Mucosa of gallbladder (tissue), 1 donor: ENCODE measurements at places on chromosomes 4 and X.

DNA sequence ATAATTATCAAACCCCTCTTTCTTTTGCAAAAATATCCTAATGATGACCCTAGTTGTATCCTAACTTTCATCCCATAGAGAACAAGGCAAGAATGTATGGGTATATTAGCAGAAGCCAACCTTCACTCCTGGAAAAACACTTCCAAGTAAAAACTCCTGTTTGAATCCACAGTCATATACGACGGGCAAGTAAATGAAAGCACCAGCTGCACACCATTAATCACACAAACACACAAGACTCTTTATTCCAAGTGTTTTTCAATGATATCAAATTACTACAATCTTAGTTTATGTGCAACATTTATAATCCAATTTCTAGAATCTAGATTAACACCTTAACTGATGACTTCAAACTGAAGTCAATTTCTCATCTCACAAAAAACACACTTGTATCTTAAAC, 22.9 kb downstream of the ACSL4 start:
- DNase-seq: no peak

- DNase-seq: no peak
Measured at GRCh38 chrX:136215559-136215958, 35.6 kb downstream of the MAP7D3 start.

DNA sequence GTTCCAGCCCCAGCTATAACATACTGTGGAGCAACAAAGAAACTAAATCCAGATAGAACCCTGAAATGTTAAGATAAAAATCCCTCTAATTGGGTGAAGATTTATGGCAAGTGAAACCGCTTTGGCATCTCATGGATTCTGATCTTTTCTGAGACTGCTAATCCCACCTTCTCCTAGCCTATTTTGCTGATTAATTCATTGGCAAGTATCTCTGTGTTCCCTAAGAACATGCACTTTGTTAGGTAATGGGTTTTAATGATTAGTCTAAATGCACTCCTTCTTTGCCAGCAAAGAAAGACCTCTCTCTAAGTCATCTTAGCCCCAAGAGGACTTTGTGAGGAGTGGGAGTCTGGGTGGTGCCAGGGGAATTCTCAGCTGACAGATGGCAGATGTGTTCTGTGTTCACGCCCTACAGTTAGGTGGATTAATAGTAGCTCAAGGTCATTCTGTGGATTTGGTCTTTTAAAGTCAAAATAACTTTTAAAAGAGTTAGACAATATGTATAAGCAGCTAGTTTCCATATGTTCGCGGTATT, 171.3 kb downstream of the UNC5C start:
- no peak for DNase-seq

GRCh38 chr4:140222171-140222570, 68.2 kb upstream of the MAML3 start:
- no peak for DNase-seq

GRCh38 chrX:19870206-19870605, 17.2 kb downstream of the SH3KBP1 start:
- no peak for DNase-seq

GRCh38 chr4:42480281-42480680, 83.0 kb downstream of the SHISA3 start:
- no peak for DNase-seq

DNA sequence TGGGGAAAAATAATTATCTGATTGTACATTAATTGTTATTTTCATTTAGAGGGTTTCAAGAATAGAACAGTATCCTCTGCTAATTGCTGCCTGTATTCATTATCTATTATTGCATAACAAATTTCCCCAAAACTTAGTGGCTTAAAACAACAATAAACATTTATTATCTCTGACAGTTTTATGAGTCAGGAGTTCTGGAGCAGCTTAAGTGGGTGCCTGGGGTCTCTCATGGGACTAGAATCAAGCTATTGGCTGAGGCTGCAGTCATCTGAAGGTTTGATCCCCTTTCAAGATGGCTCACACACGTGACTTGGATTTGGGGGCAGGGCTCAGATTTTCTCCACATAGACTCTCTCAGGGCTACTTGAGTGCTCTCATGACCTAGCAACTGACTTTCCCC, 98.1 kb upstream of the JADE1 start:
- DNase-seq: no peak

GRCh38 chrX:96704629-96705028, 20.0 kb downstream of the DIAPH2 start:
- DNase-seq: no peak

DNA sequence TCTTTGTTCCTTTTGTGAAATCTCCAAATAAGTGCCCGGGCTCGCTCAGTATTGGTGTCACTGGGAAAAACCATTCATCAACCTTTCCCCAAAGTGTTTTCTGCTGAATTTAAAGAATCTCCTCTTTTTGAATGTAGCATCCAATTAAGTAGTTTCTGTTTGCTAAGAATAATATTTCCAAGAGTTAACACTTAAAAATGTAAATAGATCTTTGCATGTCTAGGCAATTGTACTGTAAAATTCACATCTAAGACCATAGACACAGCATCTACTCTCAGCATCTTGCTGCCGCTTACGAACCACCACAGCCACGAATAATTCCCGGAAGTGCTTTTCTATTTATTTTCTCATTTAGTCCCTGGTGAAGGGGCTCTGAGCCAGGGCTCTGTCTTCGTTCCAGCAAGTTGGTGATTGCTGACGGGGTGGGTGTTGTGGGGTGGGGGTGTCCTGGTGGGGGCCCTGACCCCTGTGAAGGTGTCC, 1.4 kb downstream of the NSG1 start:
- no peak for DNase-seq

DNA sequence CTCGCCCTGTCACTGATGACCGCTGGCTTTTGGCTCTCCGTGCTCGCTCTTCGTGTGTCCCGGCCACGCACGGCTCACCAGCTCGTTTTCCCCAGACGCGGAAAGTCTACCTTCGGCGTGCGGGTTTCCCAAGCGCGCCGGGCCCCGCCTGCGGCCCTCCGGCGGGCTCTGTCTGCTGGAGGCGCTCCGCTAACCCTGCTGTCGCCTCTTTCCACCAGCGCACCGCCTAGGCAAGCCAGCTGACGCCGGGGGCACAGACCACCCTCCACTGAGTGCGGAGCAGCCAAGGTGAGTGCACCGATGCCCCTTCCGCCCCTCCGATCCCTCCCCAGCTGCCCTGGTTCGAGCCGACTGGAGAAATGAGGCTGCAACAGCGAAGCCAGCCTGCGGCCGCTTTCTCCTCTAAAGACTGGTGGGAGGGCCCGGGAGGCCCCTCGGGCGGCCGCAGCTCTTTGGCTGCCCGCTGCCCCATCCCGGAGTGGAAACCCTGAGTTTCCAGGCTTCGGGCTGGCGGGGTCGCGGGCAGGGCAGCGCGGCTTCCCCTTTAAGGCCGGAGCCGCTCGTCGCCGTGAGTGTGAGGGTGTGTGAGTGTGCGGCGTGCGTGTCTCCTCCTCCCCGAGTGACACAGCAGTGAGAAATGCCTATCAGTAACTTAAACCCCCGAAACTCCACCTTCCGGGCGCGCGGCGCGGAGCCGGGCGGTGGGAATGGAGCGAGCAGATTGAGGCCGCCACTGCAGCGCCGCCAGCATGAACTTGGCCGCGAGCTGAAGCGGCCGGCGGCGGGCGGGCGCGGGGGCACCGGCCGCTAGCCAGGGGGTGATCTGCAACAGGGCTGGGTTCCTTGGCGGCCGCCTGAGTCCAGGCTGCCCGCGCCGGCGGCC, at the start of gene MAMLD1:
Gene MAMLD1 (plus strand): TSS at position 719 of the 883 bp plus-strand sequence. CDS start 82,200 bp downstream, outside the sequence.
- DNase-seq: peak; percentile 57

DNA sequence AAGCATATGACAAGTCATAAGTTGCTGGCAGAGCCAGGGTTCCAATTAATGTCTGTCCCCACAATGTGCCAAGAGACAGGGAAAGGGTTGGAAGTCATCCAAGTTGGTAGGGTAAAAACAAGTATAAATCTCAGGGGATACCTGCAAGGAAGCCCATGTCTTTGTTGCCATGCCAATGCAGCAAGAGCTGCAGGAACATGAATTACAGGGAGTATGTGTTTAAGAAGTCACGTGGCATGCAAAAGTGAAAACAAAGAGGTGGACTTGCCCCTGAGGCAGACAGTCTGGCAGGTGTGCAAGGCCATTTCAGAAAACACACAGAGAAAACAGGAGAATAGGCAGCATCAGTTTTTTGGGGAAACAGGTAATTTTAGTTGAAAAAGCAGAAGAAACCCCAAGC, 29.4 kb downstream of the C4orf51 start:
- DNase-seq: no peak

- no peak for DNase-seq
Measured at GRCh38 chr4:176758323-176758722, 34.4 kb downstream of the VEGFC start.

DNA sequence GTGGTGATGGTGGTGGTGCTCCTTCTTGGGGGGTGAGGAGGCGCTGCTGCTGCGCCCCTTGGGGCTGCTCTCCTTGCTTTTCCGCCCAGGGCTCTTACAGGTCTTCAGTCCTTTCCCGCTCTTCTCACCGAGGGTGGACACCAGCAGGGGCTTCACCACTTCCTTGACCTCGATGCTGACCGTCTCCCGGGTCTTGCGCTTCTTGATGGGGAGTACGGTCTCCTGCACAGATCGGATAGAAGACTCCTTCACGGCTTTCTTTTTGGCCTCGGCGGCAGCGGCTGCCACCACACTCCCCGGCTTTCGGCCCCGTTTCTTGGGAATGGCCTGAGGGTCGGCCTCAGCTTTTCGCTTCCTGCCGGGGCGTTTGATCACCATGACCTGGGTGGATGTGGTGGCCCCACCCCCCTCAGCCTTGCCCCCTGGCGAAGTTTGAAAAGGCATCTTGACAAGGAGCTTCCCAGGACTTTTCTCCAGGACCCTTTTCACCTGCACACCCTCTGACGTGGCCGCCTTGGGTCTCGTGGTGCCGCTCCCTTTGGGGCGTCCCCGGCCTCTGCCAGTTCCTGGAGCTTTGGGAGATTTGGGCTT, 11.1 kb upstream of the IRAK1 start:
- DNase-seq: no peak

DNA sequence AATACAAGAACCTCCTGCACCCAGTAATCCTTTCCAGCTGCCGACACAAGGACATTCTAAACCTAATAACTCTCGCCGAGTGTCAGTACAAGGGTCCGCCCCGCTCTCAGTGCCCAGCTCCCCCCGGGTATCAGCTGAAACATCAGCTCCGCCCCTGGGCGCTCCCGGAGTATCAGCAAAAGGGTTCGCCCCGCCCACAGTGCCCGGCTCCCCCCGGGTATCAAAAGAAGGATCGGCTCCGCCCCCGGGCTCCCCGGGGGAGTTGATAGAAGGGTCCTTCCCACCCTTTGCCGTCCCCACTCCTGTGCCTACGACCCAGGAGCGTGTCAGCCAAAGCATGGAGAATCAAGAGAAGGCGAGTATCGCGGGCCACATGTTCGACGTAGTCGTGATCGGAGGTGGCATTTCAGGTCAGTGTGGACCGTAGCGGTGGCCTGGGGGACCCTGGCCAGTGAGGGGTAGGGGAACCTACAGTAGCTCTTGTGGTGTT, at the start of gene MAOA:
Gene MAOA (plus strand): TSS at position 295 of the 490 bp plus-strand sequence. CDS start 43 bp downstream, at position 338.
- DNase-seq: peak; percentile 77

- DNase-seq: no peak
Measured at GRCh38 chr4:4474476-4474875, 67.4 kb downstream of the STX18 start.

DNA sequence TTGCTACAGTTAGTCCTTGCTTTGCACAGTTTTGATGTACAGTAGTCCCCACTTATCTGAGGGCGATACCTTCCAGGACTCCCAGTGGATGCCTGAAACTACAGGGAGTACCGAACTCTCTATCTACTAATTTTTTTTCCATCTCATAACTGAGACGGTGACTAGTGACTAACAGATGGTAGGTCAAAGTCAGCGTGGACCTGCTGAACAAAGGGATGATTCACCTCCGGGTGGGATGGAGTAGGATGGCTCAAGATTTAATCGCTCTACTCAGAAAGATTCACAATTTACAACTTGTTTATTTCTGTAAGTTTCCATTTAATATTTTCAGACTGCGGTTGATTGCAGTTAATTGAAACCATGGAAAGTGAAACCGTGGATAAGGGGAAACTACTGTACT, 655.8 kb downstream of the ZNF674 start:
- DNase-seq: no peak

GRCh38 chr4:99658666-99659065, 1.0 kb upstream of the C4orf54 start:
- no peak for DNase-seq

GRCh38 chrX:100994352-100995281, 25.1 kb downstream of the ARL13A start:
- no peak for DNase-seq

DNA sequence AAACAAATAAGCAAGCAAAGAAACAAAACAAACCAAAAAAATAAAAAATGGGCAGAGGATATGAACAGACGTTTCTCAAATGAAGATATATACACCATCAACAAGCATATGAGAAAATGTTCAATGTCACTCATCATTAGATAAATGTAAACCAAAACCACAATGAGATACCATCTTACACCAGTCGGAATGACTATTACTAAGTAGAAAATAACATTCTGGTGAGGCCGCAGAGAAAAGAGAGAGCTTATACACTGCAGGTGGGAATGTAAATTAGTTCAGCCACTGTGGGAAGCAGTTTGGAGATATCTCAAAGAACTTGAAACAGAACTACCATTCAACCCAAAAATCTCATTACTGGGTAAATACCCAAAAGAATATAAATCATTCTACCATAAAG, 321.0 kb upstream of the SLIT2 start:
- no peak for DNase-seq

DNA sequence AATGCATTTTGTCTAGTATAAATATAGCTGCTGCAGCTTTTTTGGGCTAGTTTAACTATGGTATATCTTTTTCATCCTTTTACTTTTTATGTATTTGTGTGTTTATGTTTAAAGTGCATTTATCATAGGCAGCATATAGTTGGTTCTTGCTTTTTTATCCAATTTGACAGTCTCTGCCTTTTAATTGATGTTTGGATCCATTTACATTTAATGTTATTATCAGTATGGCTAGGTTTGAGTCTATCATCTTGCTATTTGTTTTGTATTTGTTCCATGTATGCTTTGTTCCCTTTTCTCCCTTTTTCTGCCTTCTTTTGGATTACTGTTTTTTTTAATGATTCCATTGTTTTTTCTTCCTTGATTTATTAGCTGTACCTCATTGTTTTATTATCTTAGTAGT, 40.3 kb downstream of the GNL3L start:
- DNase-seq: no peak

GRCh38 chr4:177968817-177969442, 526.7 kb upstream of the AGA start:
- no peak for DNase-seq

DNA sequence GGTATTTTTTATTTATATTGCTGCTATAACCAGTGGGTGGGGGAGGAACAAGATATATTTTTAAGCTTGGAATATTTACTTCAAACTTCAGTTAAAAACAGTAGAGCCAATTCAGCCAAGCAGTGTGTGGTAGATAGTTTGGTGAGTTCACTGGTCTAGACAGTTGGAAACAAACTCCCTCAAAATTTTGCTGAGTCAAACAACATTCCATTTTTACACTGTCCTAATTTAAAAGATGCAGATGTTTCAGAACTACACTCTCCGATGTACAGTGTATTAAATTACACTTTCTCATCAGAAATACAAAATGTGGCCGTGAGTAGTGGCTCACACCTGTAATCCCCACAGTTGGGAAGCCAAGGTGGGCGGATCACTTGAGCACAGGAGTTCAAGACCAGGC, 23.3 kb downstream of the PRKX start:
- no peak for DNase-seq
